ENCODE measurements at places on chromosomes 13 and 19.
A peak's percentile ranks its signal among the peaks of the same experiment; 100 is the strongest.

- DNase-seq = no peak
Measured at GRCh38 chr13:111292710-111293485, 27.5 kb upstream of the TEX29 start.

- no peak for DNase-seq
Measured at GRCh38 chr13:94470126-94470525, 9.4 kb downstream of the DCT start.

DNA sequence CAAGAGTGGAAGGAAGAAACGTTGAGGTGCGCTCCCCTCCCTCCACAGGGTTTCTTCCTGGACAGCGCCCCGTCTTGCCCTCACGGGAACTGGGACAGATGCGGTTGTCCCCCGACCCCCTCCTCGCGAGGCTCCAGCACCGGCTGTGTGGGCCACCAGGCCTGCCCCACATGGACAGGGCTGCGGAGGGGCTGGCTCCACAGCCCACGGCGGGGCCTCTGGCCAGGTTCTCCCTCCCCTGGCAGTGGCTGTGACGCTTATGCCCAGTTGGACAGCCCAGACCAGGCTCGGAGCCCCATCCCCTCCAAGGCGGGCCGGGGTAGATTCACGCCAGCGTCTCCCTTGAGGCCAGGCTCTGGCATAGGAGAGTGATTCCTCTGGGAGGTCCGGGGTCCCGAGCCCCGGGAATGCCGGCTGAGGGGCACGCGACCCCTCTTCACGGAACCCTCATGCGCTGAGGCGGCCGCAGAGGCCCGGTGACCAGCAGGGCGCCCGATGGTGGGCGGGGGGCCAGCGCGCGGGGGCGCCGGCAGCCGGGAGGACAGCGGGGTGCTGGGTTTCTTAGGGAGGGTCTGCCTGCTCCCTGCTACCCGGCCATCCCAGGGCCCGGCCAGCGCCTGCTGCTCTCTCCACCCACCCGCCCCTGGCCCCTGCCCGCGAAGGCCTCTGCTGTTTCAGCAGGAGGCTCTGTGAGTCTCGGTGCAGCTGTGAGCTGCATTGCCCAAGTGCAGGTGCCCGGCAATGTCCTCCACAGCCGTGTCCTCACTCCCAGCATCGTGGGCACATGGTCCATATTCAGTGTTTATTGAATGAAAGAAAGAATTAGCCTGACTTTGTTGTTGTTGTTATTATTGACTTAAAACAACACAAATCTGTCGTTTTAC is 20.3 kb upstream of the GAS6 start:
- DNase-seq = no peak

DNA sequence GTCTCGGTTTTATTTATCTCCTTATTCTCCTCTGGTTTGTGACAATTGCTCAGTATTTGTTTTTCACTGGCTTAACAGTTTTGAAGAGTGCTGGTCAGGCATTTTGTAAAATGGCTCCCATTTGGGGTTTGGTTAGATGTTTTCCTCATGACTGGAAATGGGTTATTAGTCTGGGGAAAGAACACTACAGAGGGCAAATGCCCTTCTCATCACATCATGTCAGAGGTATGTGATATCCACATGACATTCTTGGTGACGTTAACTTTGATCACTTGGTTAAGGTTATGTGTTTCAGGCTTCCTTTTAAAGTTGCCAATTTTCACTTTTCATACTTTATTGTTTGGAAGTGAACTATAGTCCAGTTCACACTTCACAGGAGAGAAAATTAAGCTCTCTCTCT is 74.8 kb upstream of the KLHL1 start:
- DNase-seq = no peak

DNA sequence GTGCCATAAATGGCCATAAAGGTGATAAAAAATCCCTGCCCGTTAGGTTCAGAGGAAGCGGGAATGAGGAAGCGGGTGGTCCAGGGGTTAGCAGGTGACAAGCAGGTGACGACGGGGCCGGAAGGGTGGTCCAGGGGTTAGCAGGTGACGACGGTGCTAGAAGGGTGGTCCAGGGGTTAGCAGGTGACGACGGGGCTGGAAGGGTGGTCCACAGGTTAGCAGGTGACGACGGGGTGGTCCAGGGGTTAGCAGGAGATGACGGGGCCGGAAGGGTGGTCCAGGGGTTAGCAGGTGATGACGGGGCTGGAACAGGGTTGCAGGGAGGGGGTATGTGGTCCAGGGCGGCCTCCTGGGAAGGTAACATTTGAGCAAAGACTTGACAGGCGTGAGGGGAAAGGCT is 6.3 kb downstream of the PRSS57 start:
- DNase-seq = no peak

GRCh38 chr13:111941845-111942447 is 125.0 kb upstream of the SOX1 start:
- DNase-seq = no peak

DNA sequence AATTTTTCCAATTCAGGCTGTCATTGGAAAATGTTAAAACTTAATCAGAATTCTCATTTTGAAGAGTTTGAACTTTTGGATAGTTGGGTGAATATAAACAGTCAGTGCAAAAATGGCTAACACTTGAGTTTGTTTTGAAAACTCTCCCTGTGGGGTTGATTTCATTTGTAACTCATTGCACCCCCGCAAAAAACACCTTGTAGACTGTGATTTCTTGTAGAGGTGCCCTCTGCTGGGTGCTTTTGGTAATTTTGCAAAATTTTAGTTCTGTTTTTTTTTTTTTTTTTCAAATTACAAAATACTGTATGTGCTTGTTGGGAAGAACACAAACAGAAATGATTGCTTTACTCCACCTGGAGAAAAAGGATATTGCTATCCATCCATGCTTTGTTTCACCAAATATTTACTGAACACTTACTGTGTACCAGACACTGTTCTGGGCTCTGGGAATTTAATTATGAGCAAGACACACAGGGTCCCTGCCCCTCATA is 28.2 kb upstream of the GPI start:
- DNase-seq = peak; percentile 45

- DNase-seq = no peak
Measured at GRCh38 chr13:114145256-114145655, 12.8 kb upstream of the RASA3 start.

DNA sequence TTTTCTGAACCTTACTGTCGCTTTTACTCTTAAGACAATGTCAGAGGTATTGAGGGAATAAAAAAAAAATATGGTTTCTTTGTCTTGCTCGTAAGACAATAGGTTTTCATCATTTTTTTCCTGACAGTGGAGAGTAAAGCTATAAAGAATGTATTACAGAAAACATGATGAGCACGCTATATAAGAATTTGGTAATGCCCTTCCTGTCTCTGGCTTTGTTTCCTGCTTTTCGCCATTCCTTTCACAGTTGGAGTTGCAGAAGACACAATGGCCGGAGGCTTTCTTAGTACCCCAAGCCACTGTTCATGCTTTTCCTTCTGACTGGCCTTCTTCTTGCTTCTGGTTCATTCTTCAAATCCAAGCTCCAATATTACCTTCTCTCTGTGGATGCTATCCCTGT is 101.0 kb upstream of the DACH1 start:
- no peak for DNase-seq

Data from adrenal gland (tissue), 19 donors.